ENCODE measurements at places on chromosomes 13 and 19.
A peak's percentile ranks its signal among the peaks of the same experiment; 100 is the strongest.

GRCh38 chr13:113926951-113927660 is 46.8 kb downstream of the C13orf46 start:
- DNase-seq, result no peak

GRCh38 chr13:45206340-45206739 is 5.5 kb upstream of the KCTD4 start:
- DNase-seq, result peak; percentile 20

GRCh38 chr13:98470920-98471319 is 106.0 kb downstream of the STK24 start:
- DNase-seq, result no peak

- no peak for DNase-seq
These were observed 56.5 kb downstream of the CDK8 start for GRCh38 chr13:26310470-26310869.

DNA sequence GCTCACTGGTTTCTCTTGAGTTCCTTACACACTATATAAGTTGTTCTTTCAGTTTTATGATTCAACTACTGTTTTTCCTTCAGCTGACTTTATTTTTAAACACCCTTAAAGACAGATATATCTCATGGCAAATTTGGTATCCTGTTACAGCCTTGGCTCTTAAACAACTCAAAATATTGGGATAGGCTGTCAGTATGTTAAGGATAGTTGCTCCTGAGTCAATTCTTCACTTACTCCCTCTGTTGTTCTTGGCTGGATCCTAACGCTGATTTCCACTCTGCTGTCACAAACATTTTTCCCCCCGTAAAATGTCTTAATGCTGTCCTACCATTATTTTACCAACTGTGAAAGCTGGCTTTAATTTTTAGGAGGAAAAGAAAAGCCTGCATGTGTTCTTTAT is 1.2 kb downstream of the KCNRG start:
- no peak for DNase-seq

GRCh38 chr19:56107626-56108351 is 13.3 kb downstream of the ZNF787 start:
- DNase-seq, result no peak

All from T-helper 1 cell (primary cell).